ENCODE measurements at places on chromosomes 16 and 17.

DNA sequence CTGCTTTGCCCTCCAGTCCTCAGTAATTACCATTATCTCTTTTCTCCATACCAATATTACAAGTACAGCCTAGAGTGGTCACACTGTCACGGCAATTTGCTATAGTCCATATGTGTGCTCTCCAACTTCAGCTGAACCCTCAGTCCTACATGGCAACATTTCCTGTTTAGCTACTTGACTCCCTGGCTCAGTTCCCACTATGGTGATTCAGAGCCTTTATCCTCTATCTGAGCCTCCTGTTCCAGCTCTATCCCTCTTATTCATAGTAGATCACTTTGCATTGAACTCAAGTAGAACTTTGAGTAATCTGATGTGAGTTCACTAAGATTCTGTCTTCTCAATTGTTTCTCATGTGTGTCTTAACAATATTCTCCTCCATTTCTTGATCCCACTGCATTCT, 43.7 kb upstream of the GOSR1 start:
- no peak for DNase-seq

DNA sequence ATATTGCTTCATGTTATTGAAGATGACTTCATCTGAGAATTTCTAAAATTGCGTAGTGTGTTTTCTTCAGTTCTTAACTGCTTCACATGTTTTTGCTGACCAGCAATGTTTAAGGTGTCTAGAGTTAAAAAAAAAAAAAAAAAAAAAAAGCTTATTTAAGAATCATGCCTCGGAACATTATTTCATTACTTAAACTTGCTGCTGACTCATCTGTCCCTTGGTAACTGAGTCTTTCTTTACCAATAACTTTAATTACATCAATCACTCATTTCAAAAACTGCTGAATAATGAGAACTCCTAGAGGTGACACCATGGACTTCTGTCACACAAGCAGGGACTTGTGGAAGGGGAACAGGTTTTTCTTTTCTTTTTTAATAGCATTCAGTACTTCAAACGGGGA, 16.2 kb downstream of the IRX5 start:
- DNase-seq: no peak

- DNase-seq: no peak
Observed at GRCh38 chr17:77116371-77116860, 24.4 kb upstream of the SEC14L1 start.

- no peak for DNase-seq
Observed at GRCh38 chr16:67560827-67561342, 1.4 kb upstream of the CTCF start.

GRCh38 chr17:13729466-13730134, 127.9 kb upstream of the HS3ST3A1 start:
- DNase-seq: no peak

- DNase-seq: no peak
Observed at GRCh38 chr17:36784633-36785032, 152.6 kb upstream of the LHX1 start.

GRCh38 chr16:86354641-86355513, 155.4 kb upstream of the FOXF1 start:
- DNase-seq: no peak

- DNase-seq: no peak
Observed at GRCh38 chr16:51553314-51553713, 402.2 kb upstream of the SALL1 start.

All from HuH-7.5 (cell line).